ENCODE measurements at places on chromosomes 2 and 18.

DNA sequence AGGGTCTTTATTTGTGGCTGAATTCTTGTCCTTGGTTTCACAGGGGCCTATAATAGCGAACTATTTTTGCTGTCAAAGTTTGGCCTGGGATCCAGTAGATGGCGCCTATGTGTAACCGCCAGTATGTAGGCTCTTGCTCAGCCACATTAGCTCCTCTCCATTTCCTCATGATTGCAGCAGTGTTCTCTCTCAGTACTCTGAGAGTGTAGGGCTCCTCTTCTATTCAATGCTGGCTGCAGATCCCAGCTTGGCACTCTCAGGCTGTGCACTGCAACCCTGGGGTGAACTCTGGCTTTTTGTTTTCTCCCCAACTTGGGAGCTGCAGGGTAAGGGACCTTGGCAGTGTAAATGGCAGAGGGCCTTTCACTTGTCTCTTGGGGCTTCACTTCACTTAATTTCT lies 344.6 kb upstream of the CHAC2 start:
- no peak for DNase-seq

- DNase-seq = no peak
Observed at GRCh38 chr2:199743415-199744120, 107.4 kb downstream of the FTCDNL1 start.

DNA sequence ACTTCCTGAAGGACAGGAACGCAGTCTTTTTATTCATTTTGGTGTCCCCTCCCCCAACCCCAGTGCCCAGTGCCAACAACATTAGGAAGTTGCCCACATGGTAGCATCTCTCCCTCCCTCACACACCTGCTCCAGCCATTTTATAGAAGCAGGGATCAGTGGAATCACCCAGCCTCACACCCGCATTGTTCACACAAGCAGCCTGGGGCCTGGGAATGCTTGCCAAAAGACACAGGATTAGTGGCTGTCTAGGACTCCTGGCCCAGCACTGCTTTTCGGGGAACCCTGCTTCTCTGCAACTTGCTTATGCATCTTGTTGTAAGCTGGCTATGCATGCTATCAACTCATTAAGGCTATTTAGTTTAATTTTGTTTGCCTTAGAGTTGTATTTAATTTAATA lies 17.9 kb downstream of the TMEM37 start:
- DNase-seq = no peak

DNA sequence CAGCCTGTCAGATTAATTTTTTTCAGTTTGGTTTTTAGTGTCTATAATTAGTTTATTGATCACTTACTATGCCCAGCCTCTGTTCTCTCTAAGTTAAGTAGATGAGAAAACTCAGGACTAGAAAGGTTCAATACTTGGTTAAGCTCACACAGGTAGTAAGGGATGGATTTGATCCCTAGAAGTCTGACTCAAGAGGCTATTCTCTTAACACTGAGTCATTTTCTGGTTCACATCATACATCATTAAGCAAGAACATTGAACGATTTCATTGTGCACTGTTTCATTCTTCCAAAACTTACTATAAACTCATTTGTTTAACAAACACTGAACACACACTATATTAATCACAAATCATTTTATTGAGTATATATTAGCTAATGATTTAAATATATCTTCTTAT lies 54.1 kb upstream of the SLC38A11 start:
- no peak for DNase-seq

DNA sequence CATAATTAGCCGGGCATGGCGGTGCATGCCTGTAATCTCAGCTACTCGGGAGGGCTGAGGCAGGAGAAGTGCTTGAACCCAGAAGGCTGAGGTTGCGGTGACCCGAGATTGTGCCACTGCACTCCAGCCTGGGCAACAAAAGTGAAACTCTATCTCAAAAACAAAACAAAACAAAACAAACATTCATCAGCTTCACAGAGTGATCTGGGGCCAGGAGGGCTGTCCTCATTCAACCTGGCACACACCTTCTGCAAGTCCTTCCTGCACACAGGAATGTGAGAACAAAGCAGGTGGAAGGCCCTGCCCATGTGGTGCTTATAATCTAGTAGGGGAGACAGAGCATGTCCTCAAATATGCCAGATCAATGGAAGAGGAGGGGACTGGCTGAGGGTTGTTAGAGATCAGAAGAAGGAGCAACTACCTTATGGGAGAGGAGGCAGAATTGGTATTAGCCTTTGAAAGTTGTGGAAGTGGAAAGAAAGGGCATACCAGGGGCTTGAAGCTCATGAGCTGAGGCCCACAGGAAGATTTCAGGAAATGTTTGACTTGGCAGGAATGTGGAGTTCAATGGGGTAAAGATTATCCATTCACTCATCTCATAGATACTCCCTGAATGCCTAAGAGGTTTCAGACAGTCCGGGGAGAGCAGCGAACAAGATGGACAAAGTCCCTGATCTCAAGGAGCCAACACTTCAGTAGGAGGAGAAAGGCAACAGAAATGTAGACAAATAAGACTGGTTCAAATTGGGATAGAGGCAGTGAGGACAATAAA lies 155.3 kb upstream of the SIX3 start:
- no peak for DNase-seq

- peak; percentile 64 for DNase-seq
Observed at GRCh38 chr2:219247678-219248642, 2.7 kb downstream of the STK16 start.

Measured in stimulated activated CD8-positive, alpha-beta memory T cell treated with anti-CD3 and anti-CD28 coated beads, Interleukin-4, amount 100 ng/mL, for 4 hours (primary cell).